ENCODE measurements at places on chromosomes 16 and 17. TPM values are rescaled to one million over a fixed set of nuclear protein-coding genes. Genes with fewer than 3 reads are reported as not detected.

TP53TG3F gene
- total RNA-seq, result not detected

SPNS3 gene
- total RNA-seq, result 0.48 TPM

CARD14 gene
- total RNA-seq, result 23.8 TPM

GRCh38 chr17:44607836-44608690 is 48.2 kb upstream of the MEIOC start:
- peak; percentile 19 for ATAC-seq

DNA sequence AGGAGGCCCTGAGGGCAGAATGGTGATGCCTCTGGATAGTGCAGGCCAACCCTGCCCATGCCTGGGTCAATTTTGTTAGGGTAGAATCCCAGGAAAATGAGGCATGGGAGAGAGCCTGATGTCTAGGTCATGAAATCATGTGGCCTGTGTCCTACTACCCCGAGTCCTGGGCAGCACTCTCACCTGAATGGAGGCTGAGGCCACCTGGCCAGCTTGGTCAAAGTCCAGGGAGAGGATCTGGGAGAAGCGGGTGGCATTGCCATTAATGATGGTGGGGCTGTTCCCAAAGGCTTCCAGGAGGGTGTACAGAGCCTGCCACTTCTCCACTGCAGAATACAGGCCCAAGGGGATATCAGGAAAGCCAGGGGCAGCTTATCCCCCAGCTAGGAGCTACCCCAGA is 59.8 kb downstream of the MYO18A start:
- no peak for ATAC-seq

DNA sequence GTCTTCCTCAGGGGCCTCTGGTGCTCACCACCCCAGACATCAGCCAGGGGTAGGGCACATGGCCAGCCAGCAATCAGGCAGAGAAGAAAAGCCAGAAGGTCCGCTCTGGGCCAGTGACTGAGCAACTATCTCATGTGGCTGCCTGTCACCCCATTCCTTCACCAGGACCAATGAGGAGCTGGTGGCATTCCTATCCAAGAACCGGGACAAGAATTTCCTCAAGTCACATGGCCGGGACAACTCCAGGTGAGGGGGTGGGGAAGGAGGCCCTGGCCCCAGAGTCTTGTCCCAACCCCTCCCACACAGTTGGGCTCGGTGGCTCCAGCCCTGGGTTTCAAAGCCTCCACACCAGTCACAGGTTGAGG is 9.4 kb downstream of the XYLT2 start:
- no peak for ATAC-seq

DNA sequence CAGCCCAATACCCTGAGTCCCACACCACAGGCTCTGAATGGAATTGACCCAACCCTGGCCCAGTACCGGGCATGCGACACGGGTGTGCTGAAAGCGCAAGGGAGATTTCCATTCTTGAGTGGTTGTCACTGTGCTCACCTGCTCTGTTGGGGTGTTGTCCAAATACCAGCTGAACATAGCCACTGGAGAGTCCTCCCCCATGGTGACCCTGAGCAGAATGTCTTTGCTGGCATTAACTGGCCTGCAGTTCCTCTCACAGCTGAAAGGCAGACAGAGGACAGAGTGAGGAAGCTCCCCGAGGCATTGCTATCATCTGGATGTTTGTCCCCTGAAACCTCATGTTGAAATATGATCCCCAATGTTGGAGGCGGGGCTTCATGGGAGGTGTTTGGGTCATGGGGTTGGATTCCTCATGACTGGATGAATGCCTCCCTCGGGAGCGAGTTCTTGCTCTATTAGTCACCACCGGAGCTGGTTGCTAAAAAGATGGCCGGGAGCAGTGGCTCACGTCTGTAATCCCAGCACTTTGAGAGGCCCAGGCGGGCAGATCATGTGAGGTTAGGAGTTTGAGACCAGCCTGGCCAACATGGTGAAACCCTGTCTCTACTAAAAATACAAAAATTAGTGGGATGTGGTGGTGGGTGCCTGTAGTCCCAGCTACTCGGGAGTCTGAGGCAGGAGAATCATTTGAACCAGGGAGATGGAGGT is 57.3 kb upstream of the BCO1 start:
- peak; percentile 93 for ATAC-seq
